ENCODE measurements at places on chromosomes 5 and 9.

GRCh38 chr9:34590381-34591247 is 1.1 kb upstream of the CNTFR start:
- DNase-seq: peak; percentile 18

GRCh38 chr5:94812232-94812631 is 193.8 kb downstream of the SLF1 start:
- no peak for DNase-seq

DNA sequence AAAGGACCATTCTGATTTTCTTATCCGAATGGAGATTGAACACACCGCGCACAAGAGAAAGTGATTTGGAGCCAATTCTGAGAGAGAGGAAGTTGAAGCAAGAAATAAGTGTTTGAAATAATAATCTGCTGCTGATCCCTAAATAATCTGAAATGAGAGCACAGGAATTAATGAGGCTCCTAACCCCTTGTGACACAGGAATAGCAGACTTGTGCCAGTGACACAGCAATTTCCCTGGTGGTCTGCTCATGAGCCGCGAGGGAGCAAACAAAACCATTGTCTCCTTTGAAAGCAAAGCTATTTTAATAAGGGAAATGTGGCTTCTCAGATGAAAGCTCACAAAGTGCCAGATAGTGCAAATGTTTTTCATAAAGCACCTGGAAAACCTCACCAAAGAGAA is 936.1 kb upstream of the WWC1 start:
- DNase-seq: no peak

DNA sequence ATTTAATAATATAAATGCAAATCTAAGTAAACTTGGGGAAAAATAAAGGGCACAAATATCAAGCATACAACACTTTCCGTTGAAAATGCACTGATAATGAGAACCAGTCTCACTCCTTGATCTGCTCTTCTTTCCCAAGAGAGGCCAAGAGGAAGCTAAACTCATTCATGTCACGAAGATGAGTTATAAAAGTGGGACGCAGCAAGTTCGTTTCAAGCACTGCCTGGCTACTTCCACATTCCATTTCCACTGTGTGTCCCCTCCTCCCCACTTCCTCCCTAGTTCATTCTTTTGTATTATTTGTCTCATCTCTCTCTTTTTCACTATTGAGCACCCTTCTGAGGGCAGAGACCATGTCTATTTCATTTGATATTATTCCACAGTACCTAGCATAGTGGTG is 158.1 kb downstream of the SLC24A2 start:
- DNase-seq: no peak

DNA sequence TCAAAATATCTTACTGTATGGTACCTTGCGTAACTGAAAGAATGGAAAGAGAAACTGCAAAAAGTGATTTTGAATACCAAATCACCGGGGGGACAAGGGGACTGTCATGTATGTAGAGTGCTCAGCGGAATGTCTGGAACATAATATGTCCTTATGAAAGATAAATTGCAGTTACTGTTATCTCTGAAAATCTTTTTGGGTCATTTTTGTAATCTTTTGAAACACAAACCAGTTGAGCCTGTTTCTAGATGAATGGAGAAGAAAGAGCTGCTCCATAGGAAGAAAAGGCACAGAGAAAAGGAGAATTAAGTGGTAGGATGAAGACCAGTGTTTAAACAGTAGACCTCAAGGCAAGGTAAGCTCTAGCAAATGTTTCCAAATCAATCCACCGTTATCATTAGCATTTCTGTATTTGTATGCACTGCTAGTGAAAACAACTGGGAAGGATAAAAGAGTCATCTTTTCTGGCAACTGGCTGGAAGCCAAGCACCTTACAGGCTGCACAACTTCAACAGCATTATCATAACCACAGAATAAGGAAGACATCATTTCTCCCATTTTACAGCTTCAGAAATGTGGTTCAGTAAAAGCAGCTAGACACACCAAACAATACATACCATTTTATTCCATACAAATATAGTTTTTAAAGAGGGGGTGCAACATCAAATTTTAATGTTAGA is 158.5 kb downstream of the TRPM3 start:
- no peak for DNase-seq

DNA sequence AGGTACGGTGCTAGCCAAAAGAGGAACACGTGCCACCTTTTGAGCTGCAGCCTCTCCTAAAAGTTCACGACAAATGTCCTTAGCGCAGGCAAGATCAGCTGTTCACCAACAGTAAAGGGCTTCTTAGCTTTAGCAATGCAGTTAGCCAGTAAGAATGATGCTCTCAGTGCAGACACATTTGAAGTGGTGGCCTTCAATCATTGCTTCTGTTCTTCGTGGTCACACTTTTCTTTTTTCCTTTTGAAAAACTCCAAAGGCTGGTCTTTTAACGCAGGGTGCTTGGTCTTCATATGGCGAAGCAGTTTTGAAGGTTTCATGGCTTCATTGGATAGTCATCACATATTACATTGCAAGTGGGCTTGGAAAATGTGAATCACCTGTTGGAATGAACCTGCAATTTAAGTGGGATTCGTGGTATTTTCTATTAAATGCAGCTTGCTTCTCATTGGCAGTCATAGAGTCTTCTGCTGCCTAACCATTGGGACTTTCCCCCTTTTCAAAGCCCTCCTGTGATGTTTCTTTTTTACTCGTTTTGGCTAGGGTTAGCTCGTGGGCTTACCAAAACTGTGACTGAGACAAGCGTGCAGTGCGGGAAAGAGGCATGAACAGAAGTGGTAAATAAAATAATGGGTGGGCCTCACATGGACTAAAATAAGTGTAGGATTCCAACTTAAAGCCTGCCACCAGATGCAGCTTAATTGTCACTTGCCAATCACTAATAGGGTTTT is 100.9 kb downstream of the MRPL36 start:
- DNase-seq: no peak

DNA sequence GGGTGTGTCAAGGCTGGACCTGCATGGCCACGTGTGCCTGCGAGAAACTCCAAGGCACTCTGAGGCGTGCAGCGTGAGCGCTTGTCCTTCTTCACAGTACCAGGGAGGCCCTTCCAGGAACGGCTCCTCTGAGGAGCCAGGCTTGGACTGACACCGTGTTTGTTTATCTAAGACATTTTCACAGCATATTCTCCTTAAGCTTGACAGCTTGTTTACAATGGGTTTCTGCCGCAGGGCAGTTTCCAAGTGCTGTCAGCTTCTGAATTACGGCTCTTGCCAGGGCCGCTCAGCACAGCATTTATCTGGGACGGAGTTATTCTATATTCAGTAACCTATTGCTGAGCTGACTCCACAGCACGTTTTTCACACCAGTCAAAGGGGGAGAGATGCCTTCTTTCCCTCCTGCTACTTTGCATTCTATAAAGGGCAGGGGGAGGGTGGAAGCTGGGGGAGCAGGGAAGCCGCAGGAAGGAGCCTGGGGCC is 98.4 kb downstream of the LMNB1 start:
- no peak for DNase-seq

DNA sequence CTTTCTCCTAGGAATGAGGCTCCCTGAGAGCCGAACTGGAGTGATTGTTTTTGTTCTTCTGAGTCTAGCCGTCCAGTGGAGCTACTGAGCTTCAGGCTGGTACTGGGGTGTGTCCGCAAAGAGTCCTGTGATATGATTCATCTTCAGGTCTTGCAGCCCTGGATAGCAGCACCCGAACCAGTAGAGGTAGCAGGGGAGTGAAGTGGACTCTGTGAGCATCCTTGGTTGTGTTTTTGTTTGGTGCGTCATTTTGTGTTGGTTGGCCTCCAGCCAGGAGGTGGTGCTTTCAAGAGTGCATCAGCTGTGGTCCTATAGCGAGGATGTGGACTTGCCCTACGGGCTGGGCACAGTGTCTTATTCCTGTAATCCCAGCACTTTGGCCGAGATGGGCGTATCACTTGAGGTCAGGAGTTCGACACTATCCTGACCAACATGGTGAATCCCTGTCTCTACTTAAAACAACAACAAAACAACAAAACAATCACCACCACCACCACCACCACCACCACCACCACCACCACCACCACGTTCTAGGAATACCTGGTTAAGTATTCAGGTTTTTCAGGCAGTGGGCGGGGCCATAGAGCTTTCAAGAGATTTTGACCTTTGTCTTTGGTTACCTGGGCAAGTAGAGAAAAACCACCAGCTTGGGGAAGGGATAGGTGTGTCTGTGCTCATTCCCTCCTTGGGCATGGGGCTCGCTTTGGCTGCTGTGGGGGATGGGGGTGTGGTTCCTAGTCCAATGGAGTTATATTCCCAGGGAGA is 154.0 kb downstream of the WDR70 start:
- no peak for DNase-seq

DNA sequence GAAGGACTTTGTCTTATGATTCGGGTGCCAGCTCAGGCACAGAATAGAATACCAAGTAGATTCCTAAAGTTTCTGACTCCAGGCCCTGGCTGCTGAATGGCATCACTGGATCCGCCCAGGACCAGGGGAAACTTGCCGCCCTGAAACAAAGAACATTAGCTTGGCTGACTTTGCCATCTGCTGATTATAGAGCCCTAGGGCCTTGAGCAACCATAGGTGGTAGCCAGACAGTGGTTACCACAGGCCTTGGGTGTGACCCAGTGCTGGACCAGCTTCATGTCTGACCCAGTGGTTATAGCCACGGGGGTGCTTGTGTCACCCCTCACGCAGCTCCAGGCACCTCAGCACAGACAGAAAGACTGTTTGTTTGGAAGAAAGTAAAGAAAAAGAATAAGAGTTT is 62.7 kb downstream of the SSBP2 start:
- no peak for DNase-seq

DNA sequence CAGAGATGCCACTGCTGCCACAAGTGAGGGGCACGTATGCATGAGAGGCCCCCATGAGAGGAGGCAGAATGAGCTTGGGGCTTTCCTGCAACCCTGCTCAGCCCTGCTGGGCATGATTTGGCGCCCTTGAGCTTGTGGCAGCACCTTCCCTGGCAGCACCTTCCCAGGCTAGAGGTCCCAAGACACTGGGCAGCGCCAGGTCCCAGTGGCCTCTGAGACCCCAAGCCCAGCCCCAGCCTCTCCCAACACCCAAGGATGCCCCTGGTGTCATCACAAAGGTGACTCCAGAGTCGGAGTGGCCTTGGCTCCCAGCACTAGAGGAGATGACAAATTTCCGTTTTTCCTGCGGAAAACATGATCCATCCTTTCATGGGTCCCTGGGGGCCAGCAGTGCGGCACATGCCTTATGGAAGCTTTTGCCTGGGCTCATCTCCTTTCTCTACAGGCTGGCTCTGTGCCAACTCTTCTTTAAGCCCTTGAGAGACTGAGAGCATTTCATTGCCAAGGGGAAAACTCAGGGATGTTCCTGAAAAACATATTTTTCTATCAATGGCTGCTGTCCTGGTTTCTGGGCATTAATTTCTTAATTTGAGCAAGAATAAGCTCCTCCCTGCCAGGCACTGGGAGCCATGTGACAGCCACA is 77.1 kb upstream of the ADAMTS2 start:
- no peak for DNase-seq

DNA sequence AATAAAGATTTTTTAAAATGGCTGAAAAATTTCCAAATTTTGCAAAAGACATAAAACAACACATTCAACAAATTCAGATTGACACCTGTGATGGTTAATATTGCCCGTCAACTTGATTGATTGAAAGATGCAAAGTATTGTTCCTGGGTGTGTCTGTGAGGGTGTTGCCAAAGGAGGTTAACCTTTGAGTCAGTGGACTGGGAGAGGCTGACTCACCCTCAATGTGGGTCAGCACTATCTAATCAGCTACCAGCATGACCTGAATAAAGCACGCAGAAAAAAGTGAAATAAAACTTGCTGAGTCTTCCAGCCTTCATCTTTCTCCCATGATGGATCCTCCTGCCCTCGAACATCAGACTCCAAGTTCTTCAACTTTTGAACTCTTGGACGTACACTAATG is 868.0 kb upstream of the CTNND2 start:
- no peak for DNase-seq

DNA sequence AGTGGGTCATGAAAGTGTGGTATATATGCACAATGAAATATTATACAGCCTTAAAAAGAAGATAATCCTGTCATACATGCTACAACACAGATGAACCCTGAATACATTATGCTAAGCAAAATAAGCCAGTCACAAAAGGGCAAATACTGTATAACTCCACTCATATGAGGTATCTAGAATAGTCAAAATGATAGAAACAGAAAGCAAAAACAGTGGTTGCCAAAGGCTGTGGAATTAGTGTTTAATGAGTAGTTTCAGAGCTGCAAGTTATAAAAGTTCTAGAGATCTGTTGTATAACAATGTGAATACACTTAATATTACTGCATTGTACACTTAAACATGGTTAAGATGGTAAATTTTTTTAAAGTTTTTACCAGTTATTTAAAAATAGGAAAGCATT is 135.0 kb downstream of the OXCT1 start:
- no peak for DNase-seq

Data from stimulated activated CD4-positive, alpha-beta T cell treated with anti-CD3 and anti-CD28 coated beads, Interleukin-4, amount 100 ng/mL, for 24 hours (primary cell).